Peyer's patch (tissue), 4 donors: ENCODE measurements at places on chromosomes 5 and 9.
A peak's percentile ranks its signal among the peaks of the same experiment; 100 is the strongest.

DNA sequence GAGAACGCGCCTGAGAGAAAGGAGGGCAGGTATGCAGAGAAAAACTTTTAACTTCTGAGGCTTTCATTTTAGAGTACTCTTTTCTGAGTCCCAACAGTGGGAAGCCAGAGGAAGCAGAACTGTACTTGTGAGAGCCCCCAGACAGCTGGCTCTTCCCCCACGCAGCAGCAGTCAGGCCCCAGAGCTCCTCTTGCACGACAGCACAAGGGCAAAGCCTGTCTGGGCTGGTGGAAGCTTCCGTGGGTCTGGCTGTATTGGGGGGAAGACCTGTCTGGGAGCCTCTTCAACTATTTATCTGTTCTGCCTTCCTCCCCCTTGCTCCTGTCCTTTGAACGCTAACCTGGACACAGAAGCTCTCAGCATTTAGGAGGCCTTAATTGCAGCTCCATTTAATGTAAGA is 68.2 kb downstream of the THBS4 start:
- no peak for DNase-seq

DNA sequence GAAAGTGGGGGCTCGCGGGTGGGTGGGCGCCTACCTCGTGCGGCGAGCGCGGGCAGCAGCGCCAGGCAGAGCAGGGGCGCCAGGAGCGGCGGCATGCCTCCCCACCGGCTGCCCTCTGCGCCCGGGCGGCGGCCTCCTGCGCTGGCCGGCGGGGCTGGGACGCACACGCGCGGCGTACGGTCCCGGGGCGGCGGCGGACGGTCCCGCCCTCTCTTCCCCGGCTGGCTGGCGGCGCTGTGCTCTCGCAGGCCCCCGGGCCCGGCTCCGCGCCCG is 220 bp downstream of the NOTCH1 start:
- no peak for DNase-seq

DNA sequence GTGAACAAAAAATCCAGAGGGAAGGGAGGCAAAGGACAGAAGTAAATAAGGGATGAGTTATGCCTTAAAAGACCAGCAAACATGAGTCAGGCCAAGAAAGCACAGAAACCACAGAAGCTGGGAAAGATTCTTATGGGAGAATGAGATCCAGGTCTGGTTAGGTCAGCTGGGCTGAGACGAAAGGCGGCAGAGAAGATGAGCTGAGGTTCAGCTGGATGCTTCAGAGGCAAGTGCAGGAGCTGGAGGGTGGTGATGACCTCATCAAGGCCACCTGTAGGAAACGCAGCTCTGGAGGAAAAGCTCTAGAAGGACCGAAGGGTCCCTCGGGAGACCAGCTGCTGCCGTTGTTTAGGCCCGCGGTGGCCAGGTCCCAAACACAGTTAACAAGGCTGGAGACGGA is 152.0 kb downstream of the MYO10 start:
- no peak for DNase-seq

- no peak for DNase-seq
These were observed 193.0 kb downstream of the DMAC1 start for GRCh38 chr9:7606591-7606990.

- DNase-seq: no peak
These were observed 90.6 kb upstream of the MIER3 start for GRCh38 chr5:57042524-57042931.

GRCh38 chr5:177500685-177501522 is 3.5 kb upstream of the PDLIM7 start:
- peak; percentile 94 for DNase-seq

DNA sequence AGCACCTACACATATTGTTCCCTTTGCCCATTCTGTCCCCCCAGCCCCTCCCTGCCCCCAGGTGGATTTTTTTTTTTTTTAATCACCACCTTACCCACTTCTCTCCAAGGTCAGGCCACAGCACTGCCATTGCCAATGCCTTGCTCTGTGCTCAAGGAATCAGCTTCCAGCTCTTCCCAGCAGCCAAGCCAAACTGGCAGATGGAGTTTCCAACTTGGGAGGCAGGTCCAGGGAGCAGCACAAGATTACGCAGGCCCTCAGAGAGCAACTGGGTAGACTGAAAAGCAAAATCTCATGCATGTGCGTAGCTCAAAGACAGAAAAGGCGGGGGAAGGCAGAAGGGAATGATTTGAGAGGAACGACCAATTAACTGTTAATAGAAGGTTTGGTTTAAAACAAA is 15.1 kb downstream of the GRHPR start:
- no peak for DNase-seq

- DNase-seq: no peak
These were observed 4.8 kb downstream of the ATP6V1G1 start for GRCh38 chr9:114592356-114592755.

- DNase-seq: no peak
These were observed 384.2 kb downstream of the DTWD2 start for GRCh38 chr5:118604106-118604505.

DNA sequence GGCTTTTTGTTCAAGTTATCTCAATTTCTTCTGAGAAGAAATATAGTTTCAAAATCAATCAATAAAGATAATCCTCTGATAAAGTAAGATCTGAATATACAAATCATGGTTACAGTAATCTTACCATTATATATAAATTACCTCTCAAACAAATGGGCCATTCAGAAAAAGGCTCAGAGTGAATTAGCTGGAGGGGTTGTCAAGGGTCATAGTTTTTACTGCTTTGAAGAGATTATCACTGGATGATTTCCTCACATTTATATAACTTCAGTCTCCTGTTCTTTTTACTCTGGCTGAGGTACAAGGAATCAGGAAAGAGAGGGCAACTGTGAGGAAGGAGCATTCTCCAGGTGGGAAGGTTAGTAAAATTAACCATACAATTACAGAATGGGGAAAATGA is 148.6 kb upstream of the ELL2 start:
- no peak for DNase-seq

DNA sequence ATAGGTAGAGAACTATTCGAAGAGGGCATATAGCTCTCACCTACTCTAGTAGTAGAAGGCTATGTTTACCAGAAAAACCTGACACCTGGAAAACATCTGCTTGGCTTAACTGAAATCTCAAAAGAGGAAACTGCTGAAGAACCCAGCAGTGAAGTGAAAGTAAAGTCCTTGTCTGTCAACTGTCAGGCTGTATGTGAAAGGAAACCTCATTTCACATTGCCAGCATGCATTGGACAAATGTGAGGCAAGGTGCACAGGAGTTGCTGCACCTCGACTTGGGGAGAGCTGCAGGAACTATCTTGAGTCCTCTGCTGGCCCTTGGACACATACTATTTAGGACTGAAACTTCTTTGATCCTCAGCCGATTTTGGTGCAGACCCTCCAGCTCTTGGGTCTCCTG is 53.3 kb downstream of the NREP start:
- no peak for DNase-seq

DNA sequence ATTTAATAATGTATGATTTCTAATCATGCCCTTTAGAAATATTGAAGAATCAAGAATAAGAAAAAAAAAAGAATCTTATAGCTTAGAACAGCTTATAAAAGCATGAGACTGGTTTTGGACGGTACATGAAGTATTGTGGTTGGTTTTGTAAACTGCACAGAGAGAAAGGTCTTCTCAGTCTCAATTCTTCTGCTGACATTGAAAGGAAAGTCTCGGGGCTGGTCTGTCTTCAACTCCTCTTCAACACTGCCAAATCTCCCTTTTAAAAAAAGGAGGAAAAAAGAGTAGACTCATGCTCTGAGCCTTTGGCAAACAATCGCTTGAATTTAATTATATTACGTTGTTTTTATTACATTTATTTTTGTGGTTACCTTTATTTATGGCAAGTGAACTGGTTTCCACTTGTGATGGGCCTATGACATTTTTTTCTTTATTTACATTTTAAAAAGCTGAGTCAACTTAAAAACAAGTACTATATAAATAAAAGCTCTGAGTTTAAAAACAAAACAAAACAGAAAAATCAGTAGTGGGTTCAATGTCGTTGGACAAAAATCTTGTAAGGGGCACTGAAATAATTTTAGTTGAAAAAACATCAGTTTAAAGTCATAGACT is 32.8 kb upstream of the EBF1 start:
- DNase-seq: no peak

- peak; percentile 87 for DNase-seq
These were observed 1.1 kb upstream of the EPB41L4A start for GRCh38 chr5:112419986-112420864.

DNA sequence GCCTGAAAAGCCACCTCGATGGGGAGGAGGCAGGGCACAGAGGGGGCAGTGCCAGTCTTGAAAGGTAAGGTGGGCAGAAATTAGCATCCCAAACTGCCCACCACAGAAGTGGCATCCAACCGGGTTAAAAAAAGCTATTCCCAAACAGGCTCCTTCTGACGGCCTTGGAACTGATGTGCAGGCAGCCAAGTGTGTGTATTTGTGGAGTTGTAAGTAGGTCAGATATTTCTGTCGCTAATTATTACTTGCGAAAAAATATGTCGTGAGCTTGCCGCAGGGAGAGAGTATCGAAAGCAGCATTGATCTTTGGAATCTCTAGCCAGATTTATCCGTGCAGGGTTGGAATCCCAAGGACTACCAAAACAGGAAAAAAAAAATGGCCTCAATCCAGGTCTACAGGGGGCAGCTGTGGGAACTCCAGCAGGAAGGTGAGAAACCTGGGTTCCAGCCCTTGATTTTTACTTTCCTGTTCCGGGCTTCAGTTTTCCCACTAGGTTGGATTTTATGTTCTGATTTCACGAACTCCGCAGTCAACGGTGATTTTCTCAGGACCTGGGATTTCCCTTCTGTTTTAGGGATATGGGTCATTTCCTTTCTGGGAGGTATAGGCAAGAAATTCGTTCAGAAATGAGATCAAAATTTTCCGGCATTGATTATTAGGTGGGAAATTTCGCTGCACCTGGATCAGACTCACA is 200.8 kb downstream of the RGS3 start:
- DNase-seq: no peak

GRCh38 chr5:65395526-65396155 is 86.1 kb downstream of the ADAMTS6 start:
- no peak for DNase-seq

- peak; percentile 68 for DNase-seq
These were observed 34.7 kb downstream of the LPCAT1 start for GRCh38 chr5:1488882-1489680.

GRCh38 chr5:155295111-155295510 is 281.6 kb downstream of the KIF4B start:
- no peak for DNase-seq

DNA sequence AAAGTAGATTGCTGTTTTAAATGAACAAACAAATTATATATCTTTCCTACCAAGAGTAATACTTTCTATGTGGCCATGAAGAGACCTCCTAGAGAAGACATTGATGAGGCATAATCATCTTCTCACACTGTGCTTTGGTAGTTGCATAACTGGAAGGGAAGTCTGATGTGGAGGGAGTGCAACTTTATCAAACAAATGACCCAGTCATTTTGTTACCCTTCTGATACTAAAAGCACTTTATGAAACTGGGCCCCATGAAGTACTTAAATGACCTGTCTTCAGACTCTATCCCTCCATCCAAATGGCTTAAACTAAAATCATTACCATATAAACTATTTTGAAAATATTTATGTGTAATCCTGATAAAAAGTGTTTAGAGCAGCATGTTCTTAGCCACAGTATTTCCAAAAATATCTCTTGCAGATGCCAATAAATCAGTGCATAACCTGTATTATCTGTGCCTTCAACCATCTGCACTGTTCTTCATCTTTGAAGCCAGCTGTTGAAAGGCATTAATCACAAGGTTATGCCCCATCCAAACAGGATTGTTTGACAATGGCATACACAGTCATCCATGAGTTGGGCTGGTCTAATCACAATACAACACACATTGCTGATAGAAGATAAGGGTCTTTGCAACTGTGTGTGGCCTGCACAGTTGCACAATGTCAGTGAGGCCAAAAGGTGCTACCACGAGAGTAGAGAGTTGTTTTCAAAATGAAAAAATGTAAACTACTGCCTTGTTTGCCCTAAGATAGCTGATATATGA is 31.9 kb upstream of the MIER3 start:
- DNase-seq: no peak

- no peak for DNase-seq
These were observed 140.1 kb downstream of the NR3C1 start for GRCh38 chr5:143263272-143263810.

DNA sequence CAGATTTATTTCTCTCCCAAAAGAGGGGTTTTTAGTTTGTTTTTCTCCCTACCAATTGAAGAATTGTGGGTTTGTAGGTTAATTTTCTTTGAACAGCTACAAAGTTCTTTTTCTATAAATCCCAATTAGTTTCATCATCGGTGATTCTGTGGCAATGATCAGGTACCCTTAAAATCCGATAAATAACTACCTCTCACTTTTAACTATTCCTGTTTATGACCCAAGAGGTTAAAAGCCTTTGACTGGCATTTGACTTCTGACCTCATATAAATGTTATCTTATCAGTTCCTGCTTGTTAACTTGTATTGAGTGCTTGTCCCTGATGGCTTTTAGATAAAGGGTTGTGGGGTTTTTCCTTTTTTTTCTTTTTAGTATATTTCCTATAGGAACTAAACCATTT is 124.4 kb upstream of the TMEM161B start:
- no peak for DNase-seq

DNA sequence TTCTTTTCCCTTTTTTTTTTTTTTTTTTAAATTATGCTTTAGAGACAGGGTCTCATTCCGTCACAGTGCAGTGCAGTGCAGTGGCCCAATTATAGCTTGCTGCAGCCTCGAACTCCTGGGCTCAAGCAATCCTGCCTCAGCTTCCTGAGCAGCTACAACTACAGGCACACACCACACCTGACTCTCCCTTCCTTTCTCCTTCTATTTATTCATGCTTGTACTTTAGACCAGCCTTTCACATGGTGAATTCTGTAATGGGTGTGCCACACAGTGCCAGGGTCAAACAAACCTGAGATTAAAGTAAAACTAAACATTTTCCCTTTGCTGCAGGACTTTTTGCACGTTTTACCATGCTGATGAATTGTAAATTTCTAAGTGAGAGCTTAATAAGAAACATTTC is 8.0 kb downstream of the SH3RF2 start:
- DNase-seq: peak; percentile 54

DNA sequence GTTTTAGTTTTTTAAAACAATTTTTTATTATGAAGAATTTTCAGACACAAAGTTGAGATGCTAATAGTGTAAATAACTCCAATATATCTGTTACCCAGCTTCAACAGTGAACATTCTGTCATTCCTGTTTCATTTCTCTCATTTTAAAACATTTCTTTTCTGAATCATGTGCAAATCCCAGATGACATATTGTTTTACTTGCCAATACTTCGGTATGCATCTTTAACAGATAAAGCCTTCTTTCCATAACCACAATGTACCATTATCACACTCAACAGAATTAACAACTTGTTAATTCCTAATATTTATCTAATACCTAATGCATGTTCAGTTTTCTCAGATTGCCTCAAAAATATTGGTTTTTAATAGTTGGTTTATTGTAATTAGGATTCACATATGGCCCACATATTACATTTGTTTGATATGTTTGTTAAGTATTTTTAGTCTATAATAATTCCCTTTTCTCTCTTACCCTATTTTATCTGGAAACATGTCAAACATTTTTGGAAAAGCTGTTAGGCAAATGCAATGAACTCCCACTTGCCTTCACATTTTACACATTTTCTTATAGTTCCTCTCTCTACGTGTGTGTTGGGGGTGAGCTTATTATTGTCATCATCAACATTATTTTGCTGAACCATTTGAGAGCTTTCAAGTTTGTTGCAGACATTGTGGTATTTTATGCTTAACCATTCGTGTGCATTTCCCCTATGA is 58.7 kb upstream of the ANKRD55 start:
- DNase-seq: no peak
